ENCODE measurements at places on chromosomes 6 and 20.

GRCh38 chr6:225121-225721, 67.1 kb upstream of the DUSP22 start:
- no peak for DNase-seq

GRCh38 chr20:48582673-48582985, 245.2 kb downstream of the PREX1 start:
- no peak for DNase-seq

GRCh38 chr20:33092361-33092760, 12.9 kb downstream of the BPIFB4 start:
- no peak for DNase-seq

GRCh38 chr6:106188104-106188794, 102.1 kb downstream of the PRDM1 start:
- DNase-seq = no peak

GRCh38 chr6:39184906-39185580, 44.2 kb downstream of the KCNK5 start:
- DNase-seq = no peak

DNA sequence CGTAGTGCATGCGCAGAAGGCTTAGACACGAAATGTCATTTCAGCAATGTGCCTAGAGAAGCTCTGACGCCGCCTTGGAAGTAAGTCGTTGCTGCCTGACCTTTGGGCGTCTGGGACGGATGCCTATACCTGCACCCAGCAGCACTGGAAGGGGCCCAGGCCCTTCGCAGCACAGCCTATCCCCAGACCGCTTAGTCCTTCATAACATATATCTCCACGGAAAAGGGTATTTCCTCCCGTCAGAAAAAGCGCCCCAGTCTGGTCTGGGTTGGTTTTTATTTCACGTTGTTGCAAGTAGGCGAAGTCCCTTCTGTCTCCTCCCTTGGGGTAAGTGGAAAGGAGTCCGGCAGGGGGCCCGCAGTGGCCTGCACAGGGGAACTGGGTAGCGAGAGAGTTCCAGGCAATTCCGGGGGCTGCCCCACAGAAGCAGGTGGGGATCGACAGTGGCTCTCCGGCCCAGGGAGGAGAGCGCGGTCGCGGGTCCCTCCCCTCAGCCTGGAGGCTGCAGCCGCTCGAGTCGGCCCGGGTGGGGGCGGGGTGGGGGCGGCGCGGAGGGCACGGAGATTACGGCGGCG, 559 bp upstream of the EYA4 start:
- DNase-seq = peak; percentile 68

DNA sequence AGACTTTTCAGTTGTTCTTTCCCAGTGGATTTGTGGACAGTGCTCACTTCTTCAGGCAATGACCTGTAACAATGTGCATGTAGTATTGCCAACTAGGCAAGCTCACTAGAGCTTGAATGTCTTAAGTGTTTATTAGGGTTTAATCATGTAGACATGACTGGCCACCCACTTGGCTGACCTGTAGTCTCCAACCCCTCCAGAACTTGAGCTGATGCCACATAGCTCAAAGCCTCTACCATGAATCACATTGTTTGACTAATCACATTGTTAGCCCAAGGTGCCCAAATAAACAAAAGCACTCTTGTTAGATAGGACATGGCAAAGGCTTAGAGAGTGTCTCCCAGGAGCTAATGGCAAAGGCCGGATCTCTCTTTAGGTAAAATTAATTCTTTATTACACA, 272.7 kb downstream of the GRIK2 start:
- DNase-seq = no peak

DNA sequence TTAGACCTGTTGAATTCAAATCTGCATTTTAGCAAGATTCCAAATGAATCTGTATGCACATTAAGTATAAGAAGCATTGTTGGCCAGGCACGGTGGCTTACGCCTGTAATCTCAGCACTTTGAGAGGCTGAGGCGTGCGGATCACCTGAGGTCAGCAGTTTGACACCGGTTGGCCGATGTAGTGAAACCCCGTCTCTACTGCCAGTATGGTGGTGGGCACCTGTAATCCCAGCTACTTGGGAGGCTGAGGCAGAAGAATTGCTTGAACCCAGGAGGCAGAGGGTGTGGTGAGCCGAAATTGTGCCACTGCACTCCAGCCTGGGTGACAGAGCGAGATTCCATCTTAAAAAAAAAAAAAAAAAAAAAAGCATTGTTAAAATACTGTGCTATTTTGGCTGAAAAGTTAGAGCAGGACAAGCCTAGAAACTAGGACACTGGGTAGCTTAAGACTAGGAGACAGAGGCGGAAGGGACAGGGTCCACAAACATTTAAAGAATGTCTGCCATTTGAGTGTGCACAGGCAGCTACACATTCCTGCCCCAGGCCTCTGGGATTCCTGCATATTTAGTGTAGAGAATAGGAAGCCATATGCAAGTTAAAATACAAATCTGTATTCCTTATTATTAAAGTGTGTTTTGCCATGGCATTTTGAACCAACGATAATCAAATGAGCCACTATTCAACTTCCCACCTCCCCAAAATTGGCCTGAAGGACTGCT, 45.1 kb upstream of the EEF1A1 start:
- no peak for DNase-seq

GRCh38 chr6:105189026-105189820, 9.4 kb upstream of the POPDC3 start:
- DNase-seq = no peak

- DNase-seq = no peak
Observed at GRCh38 chr20:3614466-3614865, 48.7 kb downstream of the GFRA4 start.

DNA sequence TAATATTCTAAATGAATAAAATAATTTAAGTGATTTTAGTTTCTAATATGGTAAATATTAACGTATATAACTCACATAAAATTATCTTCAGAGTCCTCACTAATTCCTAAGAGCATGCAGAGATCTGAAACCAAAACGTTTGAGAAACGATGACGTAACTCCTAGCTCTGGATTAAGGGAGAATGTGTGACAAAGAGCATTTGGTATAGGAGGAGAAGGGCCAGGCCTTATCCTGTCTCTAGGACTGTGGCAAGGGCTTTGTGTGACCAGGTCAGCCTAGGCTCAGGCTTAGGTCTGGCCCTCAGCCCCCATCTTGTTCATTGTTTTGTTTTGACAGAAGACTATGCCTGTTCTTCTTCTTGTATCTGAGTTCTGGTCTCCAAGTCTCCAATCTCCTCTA, 19.2 kb upstream of the POLR1H start:
- DNase-seq = no peak

GRCh38 chr6:53793318-53794136, 1.3 kb upstream of the LRRC1 start:
- peak; percentile 67 for DNase-seq

DNA sequence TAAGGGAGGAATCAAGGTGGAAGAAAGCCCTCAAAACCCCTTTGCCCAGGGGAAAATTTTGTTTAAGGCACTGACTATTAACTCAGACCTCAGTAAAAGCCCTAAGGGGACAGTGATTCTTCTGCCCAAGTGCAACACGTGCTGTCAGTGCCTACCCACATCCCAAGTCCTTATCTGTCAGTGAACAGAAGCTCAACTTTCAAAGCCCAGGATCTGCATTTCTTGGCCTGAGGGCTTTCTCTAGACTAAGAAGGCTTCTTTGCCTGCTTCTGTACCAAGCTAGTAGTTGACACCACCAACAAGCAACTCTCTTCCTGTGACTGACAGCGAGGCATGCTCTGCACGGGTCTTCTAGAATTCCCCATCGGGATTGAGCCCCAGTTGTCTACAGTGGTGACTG, 416.0 kb upstream of the SPTLC3 start:
- no peak for DNase-seq

DNA sequence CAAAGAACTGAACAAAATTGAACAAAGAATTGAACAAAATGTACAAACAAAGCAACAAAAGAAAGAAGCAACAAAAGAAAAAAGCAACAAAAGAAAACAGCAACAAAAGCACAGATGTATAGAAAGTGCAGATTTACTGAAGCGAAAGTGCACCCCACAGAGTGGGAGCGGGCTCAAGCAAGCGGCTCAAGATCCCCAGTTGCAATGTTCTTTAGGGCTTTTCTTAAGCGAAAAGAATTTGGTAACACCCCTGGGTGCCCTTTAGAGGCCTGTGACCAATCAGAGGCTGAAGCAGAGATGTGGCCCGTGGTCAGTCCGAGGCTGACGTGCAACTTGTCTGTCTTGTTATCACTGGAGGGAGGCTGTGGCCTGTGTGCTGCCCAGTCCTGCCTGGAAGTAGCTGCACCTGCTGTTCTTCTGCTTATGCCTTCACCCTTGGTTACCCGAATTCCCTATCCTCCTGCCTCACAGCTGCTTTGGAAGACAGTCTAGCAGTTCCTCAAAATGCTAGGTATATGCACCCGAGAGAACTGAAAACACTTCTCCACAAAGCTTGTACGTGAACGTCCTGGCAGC, 13.2 kb upstream of the KIF25 start:
- no peak for DNase-seq

- DNase-seq = no peak
Observed at GRCh38 chr6:111986651-111987050, 67.3 kb upstream of the CCN6 start.

DNA sequence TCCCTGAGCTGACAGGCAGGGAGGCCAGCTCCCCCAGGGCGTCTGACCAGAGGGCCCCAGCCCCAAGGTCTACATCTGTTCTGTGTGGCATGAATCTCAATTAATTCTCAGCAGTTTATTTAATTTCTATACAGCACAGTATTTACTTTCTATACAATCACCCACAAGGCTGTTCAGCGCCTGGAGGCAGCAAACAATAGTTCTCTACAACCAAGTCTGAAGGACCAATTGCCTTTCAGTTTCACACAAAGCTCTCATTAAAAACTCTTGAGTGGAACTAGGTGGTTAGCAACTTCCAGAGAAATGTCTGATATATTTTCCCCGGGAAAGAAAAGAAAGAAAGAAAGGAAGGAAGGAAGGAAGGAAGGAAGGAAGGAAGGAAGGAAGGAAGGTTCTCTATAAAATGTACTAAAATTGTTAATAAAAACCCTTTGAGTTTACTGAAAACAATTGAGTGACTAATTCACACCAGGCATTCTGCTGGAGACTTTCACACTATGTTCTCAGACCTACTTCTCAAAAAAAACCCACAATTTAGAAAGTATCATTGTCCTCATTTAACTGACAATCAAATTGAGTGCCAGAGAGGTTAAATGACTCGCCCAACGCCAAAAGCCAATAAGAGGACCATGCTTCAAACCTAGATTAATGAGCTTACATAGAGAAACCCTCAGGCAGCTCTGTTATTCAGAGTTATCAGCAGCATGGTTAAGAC, 62.5 kb downstream of the METTL24 start:
- DNase-seq = no peak
